Stimulated activated CD8-positive, alpha-beta memory T cell treated with anti-CD3 and anti-CD28 coated beads, Interleukin-7, amount 100 ng/mL, for 1 hour (primary cell): ENCODE measurements at places on chromosomes 11 and 22.

GRCh38 chr11:38365274-38365673 lies 1767.2 kb upstream of the RAG2 start:
- no peak for DNase-seq

GRCh38 chr22:23187211-23187610 lies 6.9 kb downstream of the BCR start:
- no peak for DNase-seq

- DNase-seq = no peak
Observed at GRCh38 chr22:42933485-42934091, 76.5 kb upstream of the ARFGAP3 start.

DNA sequence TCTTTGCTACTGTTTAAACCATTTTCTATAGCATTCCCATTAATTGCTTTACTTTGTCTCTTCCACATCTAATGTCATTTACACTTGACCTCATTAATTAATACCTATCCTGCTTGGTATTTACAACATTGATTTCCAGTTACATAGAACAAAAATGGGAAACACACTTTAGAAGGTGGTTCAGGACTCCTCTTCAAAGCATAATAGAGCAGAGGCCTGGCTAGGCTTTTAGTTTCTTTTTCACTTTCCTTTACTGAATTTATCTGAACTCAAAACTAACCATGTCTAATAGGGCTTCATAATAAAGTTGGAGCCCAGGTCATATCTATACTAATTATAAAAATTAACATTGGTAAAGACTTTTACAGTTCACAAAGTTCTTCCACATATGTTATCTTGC lies 648.0 kb upstream of the KIRREL3 start:
- DNase-seq = no peak

- DNase-seq = no peak
Observed at GRCh38 chr22:49262167-49262566, 565.5 kb downstream of the BRD1 start.

GRCh38 chr11:120632579-120632978 lies 121.0 kb downstream of the GRIK4 start:
- DNase-seq = no peak

DNA sequence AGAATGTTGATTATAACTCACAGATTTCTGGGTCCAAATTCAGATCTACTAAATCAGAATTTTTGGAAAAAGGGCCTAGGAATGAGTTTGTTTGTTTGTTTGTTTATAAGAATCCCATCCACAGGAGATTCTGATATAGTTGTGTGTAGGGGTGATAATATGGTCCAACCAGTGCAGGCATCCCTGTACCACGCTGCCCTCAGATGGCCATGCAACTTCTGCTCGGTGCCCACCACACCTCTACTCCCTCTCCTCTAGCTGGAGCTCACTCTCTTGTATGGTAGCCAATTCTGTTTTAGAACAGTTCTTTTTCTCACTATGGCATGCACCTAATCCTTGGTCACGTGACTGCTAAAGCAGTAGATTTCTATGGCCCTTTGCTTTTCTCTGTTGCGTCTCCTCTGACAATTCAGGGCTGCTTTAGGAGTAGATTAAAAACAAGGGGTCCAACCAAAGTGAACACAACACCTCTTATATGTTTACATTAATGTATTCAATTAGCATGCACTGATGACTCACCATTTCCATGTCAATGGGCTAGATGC lies 103.3 kb upstream of the KCNA4 start:
- DNase-seq = no peak

DNA sequence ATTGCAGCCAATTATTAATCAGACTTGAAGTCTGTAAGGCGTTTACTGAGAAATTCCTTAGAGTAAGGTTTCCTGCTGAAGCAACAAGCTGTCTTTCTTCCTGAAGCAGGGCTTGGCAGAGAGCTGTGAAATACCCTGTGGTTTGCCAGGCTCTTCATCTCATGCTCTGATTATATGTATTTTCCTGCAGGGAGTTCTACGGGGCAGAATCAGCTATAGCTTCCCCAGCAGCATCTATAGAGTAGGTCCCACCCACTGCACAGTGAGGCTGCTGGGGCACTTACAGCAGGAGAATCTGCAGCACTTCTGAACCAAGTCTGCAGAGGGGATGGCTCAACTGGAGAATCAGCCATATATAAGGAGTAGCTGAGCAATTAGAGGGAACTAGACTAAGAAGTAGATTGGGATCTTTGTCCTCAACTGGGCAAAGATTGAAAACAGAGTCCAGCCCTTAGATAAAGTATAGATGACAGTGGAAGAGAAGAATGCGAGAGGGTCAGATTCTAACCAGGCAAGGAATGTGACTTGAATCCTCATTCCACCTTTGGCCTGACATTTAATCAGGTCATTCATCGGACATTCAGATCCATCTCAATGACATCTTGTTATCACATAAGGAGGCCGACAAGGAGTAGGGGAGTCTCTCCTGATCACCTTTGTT lies 37.6 kb downstream of the CNTF start:
- DNase-seq = no peak

- no peak for DNase-seq
Observed at GRCh38 chr22:32043391-32043790, 330 bp downstream of the SLC5A1 start.

- no peak for DNase-seq
Observed at GRCh38 chr11:30414244-30414643, 91.3 kb downstream of the ARL14EP start.

DNA sequence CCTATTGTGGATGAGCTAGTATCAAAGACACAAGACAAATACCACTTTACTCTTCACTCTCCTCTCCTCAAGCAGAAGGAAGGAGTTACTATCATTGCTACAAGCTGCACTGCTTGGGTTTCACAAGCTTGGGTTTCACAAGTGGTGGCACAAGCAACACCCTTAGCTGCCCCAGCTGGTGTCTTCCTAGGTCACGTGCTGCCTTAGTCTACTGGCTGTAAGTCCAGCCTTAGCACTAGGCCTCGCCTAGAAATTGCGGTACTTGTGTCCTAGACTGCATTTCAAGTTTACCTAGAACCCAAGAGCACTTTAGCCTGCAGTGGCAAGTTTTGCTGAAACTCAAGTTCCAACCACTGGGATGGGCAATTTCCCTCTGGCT lies 86.6 kb downstream of the EHF start:
- DNase-seq = no peak

DNA sequence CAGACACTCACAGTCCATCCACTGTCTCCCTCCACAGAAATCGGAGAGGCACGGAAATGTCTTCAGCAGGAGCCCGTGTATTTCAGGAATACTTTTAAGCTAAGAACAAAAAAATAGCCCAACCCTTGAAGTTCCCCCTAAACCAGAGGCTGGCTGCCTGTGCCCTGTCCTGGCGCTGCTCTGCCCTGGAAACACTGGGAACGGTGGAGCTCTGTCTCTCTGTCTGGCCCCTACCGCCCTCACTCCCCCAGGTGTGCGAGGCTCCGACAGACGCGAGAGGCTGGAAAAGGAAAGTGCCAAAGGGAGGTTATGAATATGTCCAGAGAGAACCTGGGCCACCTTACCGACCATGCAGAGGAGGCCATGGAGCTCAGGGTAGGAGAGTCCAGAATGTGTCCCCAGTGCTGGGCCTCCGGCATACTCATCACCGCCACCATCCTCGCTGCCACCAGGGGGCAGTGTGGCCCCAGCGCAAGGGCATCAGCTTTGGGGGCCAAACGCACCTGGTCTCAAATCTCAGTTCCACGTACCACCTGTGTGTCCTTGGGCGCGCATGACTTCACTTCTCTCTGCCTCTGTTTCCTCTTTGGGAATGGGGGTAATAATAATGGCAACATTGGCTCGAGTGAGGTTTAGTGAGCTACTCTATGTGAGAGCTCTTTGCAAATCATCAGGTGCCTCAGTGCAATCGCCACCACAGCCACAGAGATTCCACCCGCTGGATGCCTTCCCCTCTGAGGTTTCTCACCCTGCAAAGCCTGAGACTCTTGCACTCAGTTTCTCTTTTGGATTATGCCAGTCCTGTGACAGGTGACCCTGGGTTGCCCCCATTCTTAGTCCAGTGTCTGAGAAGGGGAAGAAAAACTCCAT lies 10.4 kb upstream of the SLCO2B1 start:
- peak; percentile 69 for DNase-seq

DNA sequence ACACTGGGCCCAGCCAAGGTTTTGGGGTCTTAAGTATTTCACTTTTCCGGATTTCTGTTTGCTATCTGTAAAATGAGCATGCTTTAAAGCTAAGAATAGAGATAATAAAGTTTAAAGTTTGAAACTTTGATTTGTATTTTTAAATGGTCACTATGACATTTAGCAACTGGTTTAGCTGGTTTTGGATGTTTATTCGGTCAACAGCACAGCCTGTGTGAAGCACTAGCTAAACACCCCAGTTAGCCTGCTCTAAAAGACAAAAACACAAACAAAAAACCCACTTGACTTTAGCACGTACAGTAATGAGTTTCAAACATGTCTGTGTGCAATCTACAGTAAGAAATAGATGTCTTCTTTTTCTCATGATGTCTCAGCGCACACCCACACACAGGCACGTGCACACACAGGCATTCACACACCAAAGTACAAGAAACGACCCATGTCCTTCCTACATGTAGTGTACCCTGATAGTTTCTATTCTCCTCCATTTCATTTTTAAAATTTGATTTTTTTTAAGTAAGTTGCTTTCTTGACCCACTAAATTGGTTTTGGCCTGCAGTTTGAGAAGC lies 29.4 kb downstream of the SLC1A2 start:
- DNase-seq = no peak

- no peak for DNase-seq
Observed at GRCh38 chr11:119229741-119230140, 23.6 kb downstream of the CBL start.

DNA sequence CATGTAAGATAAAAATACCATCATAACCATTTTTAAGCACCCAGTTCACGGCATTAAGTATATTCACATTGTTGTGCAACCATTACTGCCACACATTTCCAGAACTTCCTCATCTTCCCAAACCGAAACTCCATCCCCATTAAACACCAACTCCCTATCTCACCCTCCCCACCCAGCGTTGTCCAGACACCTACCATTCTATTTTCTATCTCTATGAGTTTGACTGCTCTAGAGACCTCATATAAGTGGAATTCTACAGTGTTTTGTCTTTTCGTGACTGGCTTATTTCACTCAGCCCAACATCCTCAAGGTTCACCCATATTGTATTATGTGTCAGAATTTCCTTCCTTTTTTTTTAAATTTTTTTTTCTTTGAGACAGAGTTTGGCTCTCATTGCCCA lies 45.2 kb downstream of the PPFIA1 start:
- DNase-seq = no peak
